ENCODE measurements at places on chromosomes 1 and 21. TPM values are rescaled to one million over a fixed set of nuclear protein-coding genes. Genes with fewer than 3 reads are reported as not detected.

GRCh38 chr1:214683621-214684020 is 80.6 kb downstream of the CENPF start:
- no peak for DNase-seq

DNA sequence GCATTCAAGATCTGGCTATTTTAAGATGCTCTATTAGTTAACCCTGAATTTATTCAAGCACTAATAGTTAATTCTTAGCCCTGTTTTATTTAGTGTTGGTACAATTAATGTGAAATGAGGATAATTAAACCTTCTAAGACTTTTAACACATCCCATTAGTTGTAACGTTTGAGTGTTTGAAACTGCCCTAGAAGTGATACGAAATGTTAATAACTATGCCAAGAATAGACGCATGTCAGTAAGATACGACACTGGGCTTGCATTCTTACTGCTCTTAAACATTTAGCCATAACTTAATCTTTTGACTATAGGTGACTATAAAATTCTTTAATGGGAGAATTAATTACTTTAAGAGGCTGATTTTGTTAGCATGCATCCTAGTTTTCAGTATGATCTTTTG is 9.8 kb downstream of the H3-3A start:
- no peak for DNase-seq

LCK gene
- not detected for total RNA-seq

- no peak for DNase-seq
These were observed 27.8 kb downstream of the ECE1 start for GRCh38 chr1:21262293-21263051.

DNA sequence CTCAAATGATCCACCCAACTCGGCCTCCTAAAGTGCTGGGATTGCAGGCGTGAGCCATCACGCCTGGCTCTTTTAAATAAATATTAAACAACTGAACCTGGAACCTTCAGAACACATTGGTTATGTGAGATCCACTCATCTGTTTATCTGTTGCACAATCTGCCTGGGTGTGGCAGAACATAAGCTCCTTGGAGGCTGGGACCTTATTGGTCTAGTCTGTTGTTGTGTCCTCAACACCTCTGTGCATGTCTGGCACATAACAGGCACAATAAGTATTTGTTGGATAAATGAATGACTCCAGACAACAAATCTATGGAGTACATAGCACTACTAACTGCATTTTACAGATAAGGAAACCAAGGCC is 4.1 kb upstream of the NBL1 start:
- DNase-seq = peak; percentile 35

- DNase-seq = no peak
These were observed 70.4 kb downstream of the HMCN1 start for GRCh38 chr1:185804608-185805007.

SPRR3 gene
- not detected for total RNA-seq

DNA sequence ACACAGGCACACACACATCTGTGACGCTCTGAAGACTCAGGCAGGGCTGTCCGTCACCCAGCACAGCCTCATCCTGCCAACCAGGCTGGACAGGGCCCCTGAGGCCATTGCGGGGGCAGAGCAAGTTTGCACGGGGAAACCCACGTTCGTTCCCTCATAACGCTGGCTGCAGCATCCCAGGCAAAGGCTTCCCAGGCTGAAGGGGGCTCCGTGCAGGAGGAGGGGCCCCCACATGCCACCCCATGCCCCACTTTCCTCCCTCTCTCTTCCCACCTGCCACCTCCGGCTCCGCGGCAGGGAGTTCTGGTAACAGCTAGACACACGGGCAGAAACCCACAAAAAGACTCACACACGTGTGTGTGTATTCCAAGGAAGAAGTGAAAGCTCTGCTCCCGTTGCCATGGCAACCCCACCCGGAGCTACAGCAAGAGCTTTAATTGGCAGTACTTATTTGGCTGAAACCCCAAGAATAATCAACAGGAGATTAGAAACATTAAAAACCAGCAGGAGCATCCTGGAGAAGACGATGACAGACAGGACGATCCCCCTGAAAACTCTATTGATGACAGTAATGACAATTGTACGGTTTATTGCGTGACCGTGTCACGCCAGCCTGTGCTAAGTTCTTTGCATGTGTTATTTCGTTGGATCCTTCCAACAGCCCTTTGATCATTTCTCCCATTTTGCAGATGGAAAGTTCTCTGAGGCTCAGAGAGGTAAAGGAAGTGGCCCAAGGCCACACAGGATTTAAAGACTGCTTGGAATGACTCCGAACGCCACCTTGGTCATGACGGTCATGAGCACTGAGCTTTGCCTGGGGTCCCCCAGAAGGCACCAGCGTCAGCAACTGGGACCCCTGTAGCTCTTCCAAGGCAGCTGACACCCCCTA is 247.1 kb downstream of the NPHP4 start:
- no peak for DNase-seq

SLC45A3 gene
- total RNA-seq = 2.1 TPM

SCAMP3 gene
- 121 TPM for total RNA-seq

- DNase-seq = no peak
These were observed 139.9 kb upstream of the IGSF21 start for GRCh38 chr1:17967623-17968255.

DNA sequence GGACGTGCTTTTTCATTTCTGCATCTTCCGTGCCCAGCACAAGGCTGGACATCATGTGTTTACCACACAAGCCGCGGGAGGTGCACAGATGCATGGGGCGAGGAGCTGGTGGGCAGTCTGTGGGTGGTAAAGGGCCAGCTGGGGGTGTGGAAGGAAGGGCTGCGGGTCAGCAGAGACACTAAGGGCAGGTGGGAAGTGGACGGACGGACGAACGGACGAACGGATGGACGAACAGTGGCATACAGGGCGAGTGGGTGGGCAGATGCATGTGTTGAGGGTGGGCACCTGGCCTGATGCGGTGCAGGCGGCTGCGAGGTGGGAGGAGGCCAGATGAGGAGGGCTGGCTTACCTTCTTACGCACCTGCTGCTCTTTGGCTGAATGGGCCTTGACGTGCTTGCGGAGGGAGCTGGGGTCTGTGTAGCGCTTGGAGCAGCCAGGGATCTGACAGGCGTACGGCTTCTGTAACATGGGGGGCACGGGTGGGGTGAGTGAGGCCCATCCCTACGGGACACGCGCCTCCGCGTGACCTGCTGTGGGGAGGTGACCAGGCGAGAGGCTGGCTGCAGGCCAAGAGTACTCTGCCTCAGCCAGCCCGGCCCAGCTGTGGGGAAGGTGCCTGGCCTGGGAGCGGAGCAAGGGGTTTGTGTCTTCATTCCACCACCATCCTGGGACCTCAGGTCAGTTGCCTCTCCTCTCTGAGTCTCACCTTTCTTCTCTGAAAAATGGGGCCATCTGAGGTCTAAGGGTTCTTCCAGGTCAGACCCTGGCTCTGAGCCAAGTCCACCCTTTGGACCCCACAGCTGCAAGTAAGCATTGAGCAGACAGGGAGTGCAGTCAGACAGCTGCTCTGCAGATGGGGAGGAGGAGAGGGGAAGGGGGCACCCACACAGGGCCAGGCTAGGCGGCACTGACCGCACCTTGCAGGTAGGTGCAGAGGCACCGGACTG is 65.5 kb downstream of the DMRTB1 start:
- DNase-seq = no peak

DNA sequence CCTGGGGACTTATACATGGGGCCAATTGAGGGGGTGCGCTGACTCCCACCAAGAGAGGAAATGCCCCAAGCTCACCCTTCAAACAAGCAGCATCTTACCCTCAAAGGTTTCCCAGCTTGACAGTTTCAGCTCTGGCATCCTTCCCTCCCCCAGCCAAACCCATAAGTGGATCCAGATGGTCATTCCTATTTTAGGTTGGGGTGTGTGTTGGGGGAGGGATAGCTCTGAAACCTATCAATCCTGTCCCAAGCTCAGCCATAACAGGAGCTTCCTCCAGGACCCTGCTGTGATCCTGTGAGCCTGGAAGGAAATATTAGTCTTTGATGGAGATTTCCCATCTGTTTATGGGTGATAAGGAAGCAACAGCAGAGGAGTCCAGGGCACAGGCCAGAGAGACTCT is 3.4 kb upstream of the TMEM222 start:
- DNase-seq = no peak

DNA sequence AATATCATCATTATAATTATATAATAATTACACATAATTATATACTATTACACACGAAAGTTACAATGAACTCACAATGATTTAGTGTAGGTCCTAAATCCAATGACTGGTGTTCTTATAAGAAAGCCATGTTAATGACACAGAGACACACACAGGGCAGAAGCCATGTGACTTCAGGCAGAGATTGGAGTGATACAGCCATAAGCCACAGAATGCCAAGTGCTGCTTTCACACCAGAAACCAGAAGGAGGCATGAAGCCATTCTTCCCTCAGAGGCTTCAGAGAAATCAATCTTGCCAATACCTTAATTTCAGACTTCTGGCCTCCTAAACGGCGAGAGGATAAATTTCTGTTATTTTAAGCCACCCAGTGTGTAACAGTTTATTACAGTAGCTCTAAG is 147.4 kb upstream of the KRTAP19-8 start:
- DNase-seq = no peak

PTPRC gene
- not detected for total RNA-seq
